ENCODE measurements at places on chromosomes 7 and 10.

DNA sequence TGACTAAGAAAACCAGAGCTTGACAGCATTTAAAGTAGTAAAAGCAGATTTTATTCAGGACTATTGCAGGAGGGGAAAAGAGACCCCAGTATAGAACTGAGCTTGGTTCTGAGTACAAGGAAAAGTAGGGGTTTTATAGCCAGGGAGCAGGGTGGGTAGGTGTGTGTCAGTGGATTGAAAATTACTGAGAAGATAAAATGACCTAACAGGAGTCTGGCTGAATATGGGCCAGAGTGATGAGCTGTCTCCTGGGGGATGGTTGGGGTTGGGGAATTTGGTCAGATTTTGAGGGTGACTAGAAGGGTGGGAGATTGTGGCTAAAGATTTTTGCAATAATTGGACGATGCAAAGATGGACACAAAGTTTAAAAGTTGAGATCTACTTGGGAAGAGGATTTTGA, 114.0 kb downstream of the ST7 start:
- DNase-seq, result no peak

- DNase-seq, result no peak
Measured at GRCh38 chr10:132291826-132292225, 15.9 kb downstream of the STK32C start.

GRCh38 chr10:84308021-84308420, 20.4 kb upstream of the CCSER2 start:
- DNase-seq, result no peak

DNA sequence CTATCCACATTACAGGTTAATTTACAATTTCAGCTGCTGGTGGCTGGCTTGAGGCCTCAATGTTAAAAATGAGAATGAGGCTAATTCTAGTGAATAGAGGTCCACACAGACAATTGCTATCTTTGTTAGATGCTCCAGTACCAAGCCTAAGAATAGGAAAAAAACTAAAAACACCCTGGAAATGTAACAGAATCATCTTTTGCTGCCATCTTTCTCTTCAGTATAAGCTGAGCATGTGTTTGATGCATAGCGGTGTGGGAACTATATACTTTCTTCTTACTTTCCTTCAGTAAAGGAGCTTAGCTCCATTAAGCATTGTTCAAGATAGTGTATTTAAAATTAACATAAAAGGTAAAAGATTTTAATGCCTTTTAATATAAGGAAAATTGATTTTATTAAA, 5.6 kb downstream of the TMEM229A start:
- no peak for DNase-seq

DNA sequence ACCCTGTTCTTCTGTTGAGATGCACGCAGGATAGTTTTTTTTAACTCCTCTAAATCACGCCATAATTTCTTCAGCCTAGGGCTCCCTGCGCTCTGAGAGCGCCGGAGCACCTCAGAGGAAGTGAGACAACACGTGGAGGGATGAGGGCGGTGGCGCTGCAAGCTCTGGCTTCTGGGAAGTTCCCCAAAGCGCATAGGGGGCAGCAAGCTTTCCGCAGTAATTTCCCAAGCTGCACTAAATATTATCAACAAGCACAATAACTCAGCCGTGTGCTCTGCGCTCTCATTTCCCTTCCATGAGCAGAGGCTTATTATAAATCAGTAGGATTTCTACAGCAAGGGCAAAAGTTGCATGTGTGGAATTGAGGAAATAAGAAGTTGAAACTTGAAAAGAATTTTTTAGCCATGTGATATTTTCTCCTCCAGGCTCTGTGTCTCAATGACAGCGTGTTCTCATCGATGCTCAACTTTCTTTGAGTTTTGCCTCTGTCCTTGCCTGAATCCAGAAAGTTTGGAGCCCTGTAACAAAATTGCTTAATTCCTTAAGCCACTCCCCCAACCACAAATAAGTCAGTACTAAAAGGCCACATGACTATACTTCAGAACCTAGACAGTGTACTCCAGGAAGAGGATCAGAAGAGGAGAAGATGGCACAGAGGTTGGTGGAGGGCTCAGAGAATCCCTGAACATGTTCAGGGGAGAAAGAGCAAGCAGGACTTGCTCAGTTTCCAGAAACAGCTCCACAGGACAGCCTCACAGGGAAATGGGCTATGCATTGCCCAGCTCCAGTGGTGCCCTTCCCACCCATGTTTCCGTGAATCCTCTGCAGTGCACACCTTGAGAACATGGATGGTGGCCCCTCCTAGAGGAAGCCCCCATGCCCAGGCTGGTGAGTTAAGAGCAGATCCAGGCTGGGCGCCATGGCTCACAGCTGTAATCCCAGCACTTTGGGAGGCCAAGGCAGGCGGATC, 221.5 kb upstream of the GHITM start:
- no peak for DNase-seq

GRCh38 chr7:40244226-40244625, 109.4 kb downstream of the SUGCT start:
- DNase-seq, result no peak

- DNase-seq, result no peak
Measured at GRCh38 chr10:1411451-1411850, 325.9 kb downstream of the ADARB2 start.

GRCh38 chr10:60820093-60820754, 41.9 kb downstream of the CDK1 start:
- DNase-seq, result no peak

DNA sequence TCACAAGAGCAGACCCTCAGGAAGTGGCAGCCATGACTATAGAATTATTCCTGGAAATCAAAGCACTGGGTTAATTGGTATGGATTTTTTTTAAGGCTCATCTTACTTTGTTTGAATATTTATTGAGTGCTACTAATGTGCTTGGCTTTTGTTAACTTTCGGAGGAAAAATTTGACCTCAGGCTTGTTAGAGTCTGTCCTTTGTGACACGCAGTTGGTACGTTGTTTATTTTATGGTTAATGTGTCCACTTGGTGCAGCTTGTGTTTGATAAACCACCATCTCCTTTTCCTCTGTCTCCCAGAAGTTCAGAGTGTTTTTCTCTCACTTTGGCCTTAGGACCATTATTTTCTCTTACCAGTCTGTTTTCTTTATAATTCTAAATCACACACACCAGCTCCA, 268.6 kb downstream of the SDK1 start:
- no peak for DNase-seq

- DNase-seq, result no peak
Measured at GRCh38 chr10:1538121-1538520, 199.2 kb downstream of the ADARB2 start.

DNA sequence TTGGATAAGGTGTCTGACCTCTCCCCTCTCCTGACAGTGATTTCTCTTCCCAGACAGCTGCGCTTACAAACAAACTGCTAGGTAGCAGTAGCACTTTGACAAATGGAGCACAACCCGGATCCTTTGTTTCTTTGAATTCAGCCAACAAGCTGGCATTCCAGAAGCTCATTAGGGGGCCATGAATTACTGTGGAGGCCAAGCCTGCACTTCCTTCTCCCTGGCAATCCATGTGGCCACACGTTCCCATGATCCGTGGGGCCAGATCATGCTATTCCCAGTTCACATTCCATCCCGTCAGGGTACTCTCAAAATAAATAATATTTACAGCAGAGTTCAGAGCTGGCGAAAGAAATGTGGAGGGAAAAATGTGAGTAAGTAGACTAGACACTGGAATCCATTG, 172.4 kb downstream of the PRPF18 start:
- DNase-seq, result no peak

- no peak for DNase-seq
Measured at GRCh38 chr7:117323851-117324711, 1.2 kb upstream of the WNT2 start.

- no peak for DNase-seq
Measured at GRCh38 chr7:116577320-116577871, 52.6 kb downstream of the CAV1 start.

DNA sequence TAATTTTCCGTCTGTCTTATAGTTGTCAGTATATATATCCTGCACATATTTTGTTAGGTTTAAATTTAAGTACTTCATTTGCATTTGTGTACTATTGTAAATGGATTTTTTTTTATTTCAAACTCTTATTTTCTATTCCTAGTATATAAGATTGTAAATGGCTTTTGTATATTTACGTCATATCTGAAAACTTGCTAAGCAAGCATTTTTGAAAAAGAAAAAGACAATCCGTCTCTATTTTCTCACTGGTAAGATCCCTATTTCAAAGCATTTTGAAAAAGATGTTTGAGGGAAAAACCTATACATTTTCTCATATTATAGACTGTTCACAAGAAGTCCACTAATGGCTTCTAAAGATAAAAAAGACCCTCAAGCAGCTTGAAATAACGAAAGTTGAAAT, 1.2 kb upstream of the LYZL1 start:
- no peak for DNase-seq

DNA sequence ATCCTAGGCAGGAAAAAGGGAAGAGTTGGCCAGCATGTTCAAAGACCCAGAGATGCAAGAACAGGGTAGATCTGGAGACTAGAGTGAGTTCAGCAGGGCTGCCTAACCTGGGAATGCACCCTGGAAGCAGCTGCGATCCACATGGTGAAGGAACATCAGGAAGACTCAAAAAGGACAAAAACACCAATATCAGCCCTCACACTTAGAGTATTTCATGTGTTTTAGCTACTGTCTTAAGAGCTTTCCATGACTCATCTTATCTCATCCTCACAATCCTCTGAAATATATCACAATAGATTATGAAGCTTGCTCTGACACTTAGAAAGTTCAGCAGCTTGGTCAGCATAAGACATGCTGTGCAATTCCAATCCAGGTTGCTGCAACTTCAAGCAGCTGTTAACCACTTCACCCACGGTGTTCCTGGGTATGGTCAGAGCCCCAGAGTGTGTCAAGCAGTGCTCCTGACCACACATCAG, 380.9 kb downstream of the PARD3 start:
- DNase-seq, result no peak

DNA sequence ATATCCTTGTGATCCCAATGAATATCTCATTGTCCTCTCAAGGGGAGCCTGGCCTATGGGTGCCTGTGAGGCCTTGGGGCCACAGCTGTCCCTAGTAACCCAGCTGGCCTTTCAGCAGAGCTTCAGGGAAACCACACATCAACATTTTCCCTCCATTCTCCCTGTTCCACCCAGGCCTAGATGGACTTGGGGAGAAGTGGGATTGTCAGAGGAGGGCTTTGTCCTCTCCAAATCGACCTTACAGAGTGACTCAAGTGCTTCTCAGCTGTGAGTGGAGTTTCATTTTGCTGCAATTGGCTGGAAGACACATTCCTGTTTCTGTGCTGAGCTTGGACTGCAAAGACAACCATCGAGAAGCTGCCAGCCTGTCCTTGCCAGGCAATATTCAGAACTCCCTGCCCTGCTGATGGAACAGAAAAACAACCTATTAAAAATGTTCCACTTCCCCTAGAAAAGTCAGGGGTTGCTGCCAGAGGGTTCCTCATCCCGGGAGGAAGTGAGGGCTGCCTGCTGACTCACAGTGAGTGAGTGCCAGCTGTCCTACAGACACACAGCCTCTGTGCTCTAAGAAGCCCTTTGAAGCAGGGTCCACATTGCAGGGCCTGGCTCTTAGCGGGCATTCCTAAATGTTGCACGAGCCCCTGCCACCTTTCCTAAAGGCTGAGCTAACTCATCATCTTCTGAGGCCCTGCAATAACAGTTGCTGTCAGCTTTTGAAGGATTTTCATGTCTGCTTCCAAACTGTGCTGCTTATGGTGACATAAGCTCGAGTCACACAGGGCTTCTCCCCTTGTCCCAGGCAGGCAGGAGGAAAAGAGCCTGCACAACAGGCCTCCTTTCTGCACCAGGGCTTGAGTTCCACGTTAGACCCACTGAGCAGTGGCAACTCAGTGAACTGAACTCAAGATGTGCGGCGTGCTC, 20.5 kb downstream of the STRA8 start:
- no peak for DNase-seq

DNA sequence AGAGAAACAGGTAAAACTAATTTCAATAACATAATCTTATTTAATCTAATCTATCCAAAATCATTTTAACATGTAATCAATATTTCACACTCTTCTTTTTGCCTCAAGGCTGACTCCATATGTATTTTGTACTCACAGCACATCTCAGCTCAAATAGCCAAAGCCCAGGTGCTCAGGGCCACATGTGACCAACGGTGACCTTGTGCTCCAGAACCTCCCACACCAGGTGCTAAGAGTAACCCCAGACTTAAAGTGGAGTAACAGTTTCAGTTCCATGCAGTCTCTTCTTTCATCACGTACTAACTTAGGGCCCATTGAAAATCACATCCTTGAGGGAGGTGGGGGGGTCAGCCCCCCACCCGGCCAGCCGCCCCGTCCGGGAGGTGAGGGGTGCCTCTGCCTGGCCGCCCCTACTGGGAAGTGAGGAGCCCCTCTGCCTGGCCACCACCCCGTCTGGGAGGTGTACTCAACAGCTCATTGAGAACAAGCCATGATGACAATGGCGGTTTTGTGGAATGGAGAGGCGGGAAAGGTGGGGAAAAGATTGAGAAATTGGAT, 47.3 kb downstream of the NCAPG2 start:
- DNase-seq, result no peak

GRCh38 chr7:100342765-100343164, 15.2 kb upstream of the PILRB start:
- no peak for DNase-seq

DNA sequence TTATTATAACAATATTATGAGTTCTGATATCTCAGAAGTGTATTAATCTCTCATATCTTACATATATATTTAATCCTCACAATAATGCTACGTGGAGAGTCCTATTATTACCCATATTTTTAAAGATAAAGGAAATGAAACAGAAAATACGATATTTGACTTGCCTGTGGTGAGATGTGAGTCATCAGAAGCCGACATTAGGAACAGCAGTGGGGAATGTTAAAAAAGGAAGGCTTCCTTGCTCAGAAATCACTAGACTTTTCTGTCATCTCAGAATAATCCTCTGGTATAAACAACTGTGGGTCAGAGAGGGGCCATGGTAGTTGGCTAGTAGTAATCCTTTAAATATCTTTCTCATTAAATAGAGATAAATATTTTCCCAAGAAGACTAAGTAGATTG, 402.3 kb upstream of the PCDH15 start:
- no peak for DNase-seq

DNA sequence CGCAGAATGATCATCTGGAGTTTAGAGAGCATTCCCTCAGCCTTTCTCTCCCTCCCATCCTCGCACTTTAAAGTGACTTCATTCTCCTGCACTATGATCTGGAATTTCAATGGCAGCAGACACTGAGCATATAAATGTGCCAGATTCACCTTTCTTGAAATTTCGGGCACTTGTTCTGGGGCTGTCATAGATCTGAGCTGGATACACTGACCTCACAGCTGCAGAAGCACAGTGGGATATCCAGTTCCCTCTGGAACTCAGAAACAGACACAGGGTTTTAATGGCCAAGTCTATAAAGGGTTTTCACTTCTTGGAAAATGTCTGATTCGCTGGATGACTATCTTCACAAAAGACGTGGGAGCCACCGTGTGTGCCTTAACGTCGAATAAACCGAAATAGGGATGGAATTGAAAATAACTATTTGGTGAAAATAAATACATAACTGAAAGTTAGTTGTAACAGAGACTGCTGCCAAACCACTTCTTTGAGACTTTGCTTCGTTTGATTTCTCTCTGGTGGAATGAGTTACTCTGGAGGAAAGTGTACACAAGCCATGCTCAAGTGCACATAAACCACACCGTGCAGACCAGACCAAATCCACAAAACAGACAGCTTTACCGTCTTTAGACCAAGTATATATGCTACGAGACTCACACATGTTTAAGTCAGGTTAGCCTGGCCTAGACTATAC, 126.1 kb downstream of the SVIL start:
- DNase-seq, result no peak

All from activated gamma-delta T cell treated with Interleukin-2 at 50 U/mL for 16 hours (primary cell).